ENCODE measurements at places on chromosomes 7 and 10.

GRCh38 chr7:67918158-67918557, 921.5 kb downstream of the TYW1 start:
- no peak for DNase-seq

DNA sequence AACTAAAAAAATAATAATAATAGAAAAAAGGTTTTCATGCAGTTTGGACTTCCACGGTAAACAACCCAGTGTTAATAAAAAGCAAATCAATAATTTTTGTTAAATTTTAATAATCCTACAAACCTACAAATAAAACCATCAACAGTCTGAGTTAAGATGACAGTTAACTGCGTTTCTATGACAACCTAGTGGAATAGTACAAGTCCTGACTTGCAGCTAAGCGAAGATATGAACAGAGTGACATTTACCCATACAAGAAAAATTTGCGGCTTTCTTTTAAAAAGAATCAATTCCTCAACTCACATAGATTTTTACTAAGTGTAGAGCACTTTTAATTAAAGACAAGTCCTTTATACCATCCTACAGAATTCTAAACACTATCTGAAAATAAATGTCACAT, 35.6 kb downstream of the VPS41 start:
- no peak for DNase-seq

GRCh38 chr10:132105302-132105995, 39.7 kb downstream of the JAKMIP3 start:
- no peak for DNase-seq

GRCh38 chr10:95332666-95333249, 42.0 kb upstream of the PDLIM1 start:
- DNase-seq, result no peak

GRCh38 chr7:107889992-107890391, 991 bp upstream of the DLD start:
- no peak for DNase-seq

- peak; percentile 38 for DNase-seq
Observed at GRCh38 chr10:3681642-3682554, 103.1 kb downstream of the KLF6 start.

DNA sequence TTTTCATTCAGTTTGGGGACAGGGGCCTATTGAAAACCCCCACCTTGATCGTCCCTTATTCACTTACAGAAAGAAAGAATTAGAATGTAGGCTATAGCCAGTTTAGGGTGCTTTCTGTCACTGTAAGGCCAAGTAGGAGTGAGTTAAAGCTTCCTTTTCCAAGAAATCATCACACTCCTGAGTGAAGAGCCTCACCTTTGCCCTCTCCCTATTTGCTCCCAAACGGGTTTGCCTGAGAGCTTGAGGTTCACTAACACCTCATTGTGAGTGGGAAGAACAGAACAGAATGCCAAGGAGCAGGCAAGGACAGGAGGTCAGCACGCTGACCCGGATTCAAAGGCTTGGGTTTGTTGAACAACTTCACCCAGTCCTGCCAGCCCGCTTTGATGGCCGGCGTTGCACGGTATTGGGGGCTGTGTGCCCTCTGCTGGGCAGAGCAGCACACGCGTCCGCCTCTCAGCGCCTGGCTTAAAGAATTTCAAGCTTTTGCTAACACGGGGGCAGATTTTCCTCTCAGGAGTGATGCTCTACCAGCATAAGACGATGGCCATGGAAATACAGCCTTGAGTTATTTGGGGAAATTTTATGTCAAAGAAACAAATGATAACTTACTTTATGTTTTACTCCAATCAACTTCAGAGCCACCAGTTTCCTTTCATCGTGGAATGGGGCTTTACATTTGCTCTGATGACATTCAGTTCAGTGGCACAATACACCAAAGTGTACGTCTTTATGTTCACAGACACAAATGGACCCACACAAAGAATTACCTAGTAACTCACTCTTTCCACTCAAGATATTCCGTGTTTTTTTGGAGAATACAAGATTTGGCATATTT, 470.0 kb downstream of the SUGCT start:
- DNase-seq, result no peak

- DNase-seq, result no peak
Observed at GRCh38 chr7:86947929-86948328, 111.5 kb downstream of the ELAPOR2 start.

DNA sequence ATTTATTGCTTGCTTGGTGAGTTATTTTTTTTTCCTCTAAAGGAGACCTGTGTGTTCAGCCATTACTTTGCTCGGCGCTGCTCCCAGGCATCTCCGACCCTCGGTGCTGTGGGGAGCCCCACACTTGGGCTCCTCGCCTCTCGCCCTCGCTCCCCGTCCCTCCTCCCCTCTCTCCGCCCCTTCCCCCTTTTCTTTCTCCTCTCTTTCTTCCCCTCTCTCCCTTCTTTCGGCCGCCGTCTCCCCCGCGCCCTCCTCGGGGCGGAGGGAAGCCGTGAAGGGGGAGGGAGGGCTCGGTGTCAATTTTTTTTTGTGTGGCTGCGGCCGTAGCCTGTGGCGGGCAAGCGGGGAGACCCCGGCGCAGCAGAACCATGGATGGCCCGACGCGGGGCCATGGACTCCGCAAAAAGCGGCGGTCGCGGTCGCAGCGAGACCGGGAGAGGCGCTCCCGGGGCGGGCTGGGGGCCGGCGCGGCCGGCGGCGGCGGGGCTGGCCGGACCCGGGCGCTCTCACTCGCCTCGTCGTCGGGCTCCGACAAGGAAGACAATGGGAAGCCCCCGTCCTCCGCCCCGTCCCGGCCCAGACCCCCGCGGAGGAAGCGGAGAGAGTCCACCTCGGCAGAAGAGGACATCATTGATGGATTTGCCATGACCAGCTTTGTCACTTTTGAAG, 1.1 kb downstream of the AUTS2 start:
- DNase-seq, result peak; percentile 69

DNA sequence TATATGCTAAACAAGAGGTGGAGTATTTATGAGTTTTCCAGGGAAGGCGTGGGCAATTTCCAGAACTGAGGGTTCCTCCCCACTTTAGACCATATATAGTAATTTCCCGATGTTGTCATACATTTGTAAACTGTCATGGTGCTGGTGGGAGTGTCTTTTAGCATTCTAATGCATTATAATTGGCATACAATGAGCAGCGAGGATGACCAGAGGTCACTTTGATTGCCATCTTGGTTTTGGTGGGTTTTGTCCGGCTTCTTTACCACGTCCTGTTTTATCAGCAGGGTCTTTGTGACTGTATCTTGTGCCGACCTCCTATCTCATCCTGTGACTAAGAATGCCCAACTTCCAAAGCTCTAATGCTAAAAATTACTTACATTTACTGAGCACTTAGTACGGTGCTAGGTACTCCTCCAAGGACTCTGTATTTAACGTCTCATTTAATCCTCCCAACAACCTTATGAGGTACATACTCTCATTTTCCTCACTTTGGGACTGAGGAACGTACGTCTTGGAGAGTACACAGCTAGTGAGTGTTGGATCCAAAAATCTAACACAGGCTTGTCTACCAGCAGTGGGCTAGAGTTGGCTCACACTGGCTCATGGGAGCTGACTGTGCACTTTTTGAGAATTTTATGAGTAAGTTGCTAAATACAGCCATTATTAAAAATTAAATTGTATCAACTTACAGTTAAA, 144.8 kb upstream of the NEBL start:
- no peak for DNase-seq

DNA sequence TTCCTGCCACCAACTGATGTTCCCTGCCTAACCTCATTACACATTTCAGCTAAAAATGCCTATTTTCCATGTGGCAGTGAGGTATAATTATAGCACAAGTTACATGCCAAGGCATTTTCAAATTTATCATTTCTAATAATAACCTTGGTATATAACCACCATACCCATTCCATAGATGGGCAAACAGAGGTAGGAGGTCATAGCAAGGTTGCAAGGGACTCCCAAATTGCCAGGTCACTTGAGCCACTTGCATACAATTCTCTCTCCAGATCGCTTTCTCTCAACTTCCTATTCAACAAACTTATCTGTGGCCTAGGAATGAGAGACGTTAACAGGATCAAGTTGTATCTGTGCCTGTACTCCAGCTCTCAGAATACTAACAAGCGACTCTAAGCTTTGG, 108.3 kb downstream of the ATXN7L1 start:
- no peak for DNase-seq
